ENCODE measurements at places on chromosomes 16 and 17.

- no peak for DNase-seq
These were observed 8.4 kb downstream of the KRT39 start for GRCh38 chr17:40958086-40958953.

GRCh38 chr17:50146230-50146926 is 4.1 kb downstream of the PPP1R9B start:
- DNase-seq, result no peak

GRCh38 chr16:56450275-56450985 is 702 bp downstream of the NUDT21 start:
- DNase-seq, result no peak

DNA sequence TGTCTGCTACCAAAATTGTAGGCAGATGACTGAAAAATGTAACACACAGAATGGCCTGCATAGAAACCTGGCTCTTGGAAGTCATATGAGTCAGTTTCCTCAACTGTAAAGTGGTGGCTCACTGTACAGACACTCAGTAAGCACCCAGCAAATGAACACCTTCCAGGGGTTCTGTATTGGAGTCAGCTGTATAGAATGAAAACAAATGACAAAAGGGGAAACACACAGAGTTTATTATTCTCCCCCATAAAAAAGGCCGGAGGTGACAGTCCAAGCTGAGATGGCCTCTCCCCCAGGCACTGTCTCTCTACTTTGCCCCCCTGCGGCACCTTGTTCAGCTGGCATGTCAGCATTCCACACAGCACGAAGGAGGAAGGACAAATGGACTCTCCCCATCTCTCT is 6.2 kb upstream of the MEOX1 start:
- no peak for DNase-seq

DNA sequence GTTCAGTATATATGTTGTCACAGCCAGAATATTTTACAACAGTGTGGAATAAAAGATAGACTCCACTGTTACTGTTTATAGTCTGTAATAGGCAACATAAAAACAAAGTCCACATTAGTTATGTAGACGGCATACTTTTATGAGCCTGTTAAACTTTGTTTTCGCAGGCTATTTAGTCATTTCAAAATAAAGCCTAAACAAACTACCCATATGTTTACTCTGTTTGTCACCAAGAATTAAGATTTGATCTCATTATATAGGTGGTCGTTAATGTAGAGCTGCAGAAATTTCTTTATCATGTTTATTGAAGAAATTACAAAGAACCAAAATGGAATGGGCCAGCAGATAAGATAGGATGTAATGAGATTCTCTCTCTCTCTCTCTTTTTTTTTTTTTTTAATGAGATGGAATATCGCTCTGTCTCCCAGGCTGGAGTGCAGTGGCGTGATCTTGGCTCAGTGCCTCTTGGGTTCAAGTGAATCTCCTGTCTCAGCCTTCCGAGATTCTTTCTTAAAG is 943.8 kb upstream of the SOX9 start:
- DNase-seq, result no peak

- DNase-seq, result no peak
These were observed 20.1 kb downstream of the SLC39A11 start for GRCh38 chr17:73072219-73072962.

All from NCI-H1048 (cell line).